T-cell (primary cell): ENCODE measurements at places on chromosomes 12 and 14. TPM values are rescaled to one million over a fixed set of nuclear protein-coding genes. Genes with fewer than 3 reads are reported as not detected.

DNA sequence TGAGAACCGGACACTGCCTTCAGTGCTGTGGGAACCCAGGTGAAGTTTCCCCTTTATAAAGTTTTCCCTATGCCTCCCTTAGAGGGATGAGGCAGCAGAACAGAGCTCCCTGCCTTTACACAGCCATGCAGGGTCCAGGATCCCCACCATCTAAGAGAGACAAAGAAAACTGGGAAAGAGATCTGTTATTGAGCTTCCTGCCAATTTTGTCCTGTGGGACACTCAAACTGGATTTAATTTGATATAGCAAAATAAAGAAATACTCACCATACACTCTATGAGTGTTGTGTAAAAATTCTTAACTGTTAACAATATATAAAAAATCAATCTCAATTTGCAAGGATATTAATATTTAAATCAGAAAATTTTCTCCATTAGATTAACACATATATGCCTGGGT, 69.9 kb downstream of the DRAM1 start:
- DNase-seq = no peak
- no peaks in the 10 kb centered on the region for H3K36me3 ChIP-seq
- H3K27me3 ChIP-seq = no peaks in the 10 kb centered on the region
- no peak overlapping the region for H3K4me3 ChIP-seq

TAS2R9 gene
- not detected for total RNA-seq

GRCh38 chr12:40446385-40446784, 221.6 kb downstream of the LRRK2 start:
- no peak for DNase-seq
- no peaks in the 10 kb centered on the region for H3K27me3 ChIP-seq
- H3K36me3 ChIP-seq = no peaks in the 10 kb centered on the region
- H3K4me3 ChIP-seq = no peak overlapping the region
- no peaks in the 10 kb centered on the region for H3K4me1 ChIP-seq
- H3K27ac ChIP-seq = no peak overlapping the region

- no peaks in the 10 kb centered on the region for H3K27me3 ChIP-seq
- H3K4me1 ChIP-seq = no peaks in the 10 kb centered on the region
- no peak overlapping the region for H3K27ac ChIP-seq
- no peak overlapping the region for H3K4me3 ChIP-seq
- no peaks in the 10 kb centered on the region for H3K36me3 ChIP-seq
Observed at GRCh38 chr12:109763201-109763841, 49.7 kb downstream of the FAM222A start.
